CD8-positive, alpha-beta memory T cell (primary cell): ENCODE measurements at places on chromosomes 16 and 17.

DNA sequence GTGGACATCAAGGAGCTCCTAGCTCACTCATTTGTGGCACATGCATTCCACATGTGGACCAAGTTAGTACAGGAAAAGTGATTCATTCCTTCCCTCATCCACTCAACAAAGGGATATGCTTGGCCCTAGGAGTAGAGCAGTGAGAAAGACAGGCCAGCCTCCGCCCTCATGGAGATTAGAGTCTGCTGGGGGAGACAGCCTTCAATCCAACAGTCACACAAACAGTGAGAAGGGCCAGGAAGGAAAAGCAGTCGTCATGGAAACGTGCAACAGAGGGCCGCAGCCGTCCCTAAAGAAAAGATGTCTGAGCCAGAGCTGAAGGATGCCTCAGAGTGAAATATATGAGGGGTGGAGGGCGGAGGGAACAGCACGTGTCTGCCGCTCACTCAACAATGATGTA, 109.9 kb downstream of the VPS53 start:
- H3K4me3 ChIP-seq, result no peak overlapping the region
- no peaks in the 10 kb centered on the region for H3K27me3 ChIP-seq
- no peaks in the 10 kb centered on the region for H3K4me1 ChIP-seq
- DNase-seq, result no peak

DNA sequence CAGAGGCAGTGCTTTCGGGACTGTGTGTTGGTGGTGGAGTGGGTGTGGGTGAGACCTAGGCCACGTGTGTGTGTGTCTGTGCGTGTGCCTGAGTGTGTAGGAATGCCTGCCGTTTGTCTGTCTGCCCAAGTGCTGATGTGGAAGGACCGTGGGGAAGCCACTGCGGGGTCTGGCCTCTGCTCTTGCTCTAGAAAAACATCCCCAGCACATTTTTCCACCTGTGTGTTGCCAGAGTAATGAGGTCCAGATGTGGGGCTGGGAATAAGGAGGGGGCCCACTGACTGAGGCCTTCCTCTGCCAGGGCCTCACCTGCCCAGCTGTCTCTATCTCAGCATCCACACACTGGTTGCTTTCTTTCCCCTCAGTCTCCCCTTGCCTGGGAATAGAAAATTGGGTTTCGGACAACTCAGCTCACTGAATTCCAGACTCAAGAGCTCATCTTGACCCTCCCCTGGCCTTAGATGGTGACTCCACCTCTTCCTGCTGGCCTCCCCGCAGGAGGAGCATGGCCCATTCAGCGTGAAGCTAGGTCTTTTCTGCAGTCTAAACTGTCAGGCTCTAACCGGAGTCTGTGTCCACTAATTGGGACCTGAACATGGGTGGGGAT, 7.6 kb downstream of the SGCA start:
- DNase-seq, result no peak
- H3K4me3 ChIP-seq, result no peak overlapping the region
- H3K36me3 ChIP-seq, result no peaks in the 10 kb centered on the region
- H3K4me1 ChIP-seq, result peaks cover 12% of the 10 kb centered on the region
- H3K27me3 ChIP-seq, result no peaks in the 10 kb centered on the region

DNA sequence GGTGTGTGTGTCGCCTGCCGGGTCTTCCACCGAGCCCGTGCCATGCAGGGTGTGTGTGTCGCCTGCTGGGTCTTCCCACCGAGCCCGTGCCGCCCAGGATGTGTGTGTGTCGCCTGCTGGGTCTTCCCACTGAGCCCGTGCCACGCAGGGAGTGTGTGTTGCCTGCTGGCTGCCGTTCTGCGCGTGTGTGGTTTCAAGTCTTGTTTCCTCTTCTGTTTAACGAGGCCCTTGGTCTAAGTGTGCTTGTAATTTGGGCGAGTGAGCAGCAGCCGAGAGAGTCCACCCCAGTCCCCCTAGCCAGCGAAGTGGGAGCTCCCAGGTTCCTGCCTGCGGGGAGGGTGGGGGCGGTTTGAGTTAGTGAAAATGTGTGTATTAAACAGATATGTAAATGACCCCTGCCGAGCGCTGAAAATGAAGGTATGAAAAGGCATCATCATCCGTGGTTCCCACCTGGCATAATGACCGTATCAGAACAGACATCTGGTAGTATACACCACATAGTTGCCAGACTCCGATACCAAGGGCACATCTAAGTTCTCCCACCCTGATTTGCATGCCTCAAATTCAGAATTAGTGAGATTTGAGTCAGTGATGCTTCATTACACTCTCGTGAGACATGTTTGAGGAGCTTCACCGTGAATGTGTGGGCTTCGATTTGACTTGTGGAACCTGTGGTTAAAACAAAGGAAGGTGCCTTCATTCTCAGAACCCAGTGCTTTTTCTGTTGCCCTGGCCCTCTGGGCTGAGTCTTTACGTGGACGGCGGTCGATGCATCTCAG, 114.5 kb upstream of the CHMP6 start:
- H3K27me3 ChIP-seq, result no peaks in the 10 kb centered on the region
- peak overlapping the region; percentile 1 for H3K27ac ChIP-seq
- peak overlapping the region; percentile 18 for H3K4me3 ChIP-seq
- peaks cover 34% of the 10 kb centered on the region for H3K4me1 ChIP-seq
- peak; percentile 20 for DNase-seq

DNA sequence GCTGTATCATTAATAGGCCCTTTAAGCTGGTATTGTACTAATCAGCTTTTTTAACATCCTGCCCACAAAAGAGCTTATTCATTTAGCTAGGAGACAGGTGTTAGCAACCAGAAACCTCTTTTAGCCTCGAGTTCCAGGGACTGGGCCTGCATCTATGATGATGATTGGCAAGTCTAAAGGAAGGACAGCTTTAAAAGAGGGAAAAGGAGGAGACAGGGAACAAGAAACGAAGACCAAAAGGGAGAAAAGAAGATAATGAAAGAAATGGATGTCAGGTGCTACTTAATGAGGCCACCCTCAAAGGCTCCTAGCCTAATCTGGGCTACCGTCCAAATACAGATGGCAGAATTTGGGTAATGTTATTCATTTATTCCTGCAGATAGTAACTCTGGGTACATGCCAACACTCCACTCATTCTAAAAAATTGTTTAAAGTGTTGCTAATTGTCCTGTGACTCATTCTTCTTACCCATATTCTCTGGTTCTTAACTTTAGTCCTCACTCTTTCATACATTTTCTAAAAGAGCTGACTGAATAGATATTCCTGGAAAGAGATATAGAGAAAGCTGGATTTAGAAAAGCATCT, 18.7 kb upstream of the RFFL start:
- H3K27ac ChIP-seq, result no peak overlapping the region
- H3K27me3 ChIP-seq, result no peaks in the 10 kb centered on the region
- H3K36me3 ChIP-seq, result no peaks in the 10 kb centered on the region
- no peak for DNase-seq
- H3K4me3 ChIP-seq, result no peak overlapping the region

DNA sequence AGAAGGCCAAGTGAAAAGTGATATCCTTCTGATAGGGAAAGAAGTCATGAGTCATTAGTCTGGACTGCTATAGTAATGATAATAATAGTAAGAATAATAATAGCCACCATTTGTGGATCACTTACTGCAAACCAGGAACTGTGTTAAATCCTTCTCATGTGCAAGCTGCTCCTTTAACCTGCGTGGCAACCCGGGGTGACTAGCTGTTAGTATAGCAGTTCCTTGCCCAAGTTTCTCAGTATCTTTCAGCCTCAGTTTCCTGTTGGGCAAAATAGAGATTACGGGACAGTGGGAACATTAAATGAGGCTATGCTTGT, 129.5 kb downstream of the CDH13 start:
- DNase-seq, result no peak
- H3K27me3 ChIP-seq, result no peaks in the 10 kb centered on the region
- no peaks in the 10 kb centered on the region for H3K36me3 ChIP-seq
- H3K4me1 ChIP-seq, result no peaks in the 10 kb centered on the region
- no peak overlapping the region for H3K4me3 ChIP-seq

DNA sequence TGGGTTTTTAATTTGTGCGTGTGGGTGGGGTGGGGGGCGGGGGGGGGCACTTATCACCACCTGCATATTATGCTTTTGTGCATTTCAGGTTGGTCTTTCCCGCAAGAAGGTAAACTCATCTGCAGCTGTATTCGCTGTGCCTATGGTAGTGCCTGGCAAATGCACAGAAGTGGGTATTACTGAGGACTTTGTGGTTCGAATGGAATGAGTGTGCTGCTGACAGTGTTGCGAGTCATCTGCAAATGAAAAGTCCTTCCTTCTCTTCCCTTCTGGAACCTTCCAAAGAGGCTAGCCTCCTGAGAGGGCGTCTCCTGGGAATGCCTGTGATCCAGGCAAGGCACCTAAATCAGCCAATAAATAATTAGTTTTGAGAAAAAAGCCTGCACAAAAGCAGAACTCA, 532.9 kb downstream of the MAF start:
- no peak overlapping the region for H3K27ac ChIP-seq
- H3K27me3 ChIP-seq, result no peaks in the 10 kb centered on the region
- no peaks in the 10 kb centered on the region for H3K36me3 ChIP-seq

GRCh38 chr17:47714773-47715396, 18.2 kb upstream of the TBX21 start:
- no peaks in the 10 kb centered on the region for H3K27me3 ChIP-seq
- no peak for DNase-seq
- H3K4me1 ChIP-seq, result peaks cover 85% of the 10 kb centered on the region
- H3K4me3 ChIP-seq, result no peak overlapping the region
- H3K27ac ChIP-seq, result no peak overlapping the region

- H3K4me3 ChIP-seq, result peak overlapping the region; percentile 42
- no peak for DNase-seq
- H3K27me3 ChIP-seq, result no peaks in the 10 kb centered on the region
- peak overlapping the region; percentile 20 for H3K27ac ChIP-seq
- no peaks in the 10 kb centered on the region for H3K36me3 ChIP-seq
These were observed 65.8 kb upstream of the RPH3AL start for GRCh38 chr17:418421-418751.

DNA sequence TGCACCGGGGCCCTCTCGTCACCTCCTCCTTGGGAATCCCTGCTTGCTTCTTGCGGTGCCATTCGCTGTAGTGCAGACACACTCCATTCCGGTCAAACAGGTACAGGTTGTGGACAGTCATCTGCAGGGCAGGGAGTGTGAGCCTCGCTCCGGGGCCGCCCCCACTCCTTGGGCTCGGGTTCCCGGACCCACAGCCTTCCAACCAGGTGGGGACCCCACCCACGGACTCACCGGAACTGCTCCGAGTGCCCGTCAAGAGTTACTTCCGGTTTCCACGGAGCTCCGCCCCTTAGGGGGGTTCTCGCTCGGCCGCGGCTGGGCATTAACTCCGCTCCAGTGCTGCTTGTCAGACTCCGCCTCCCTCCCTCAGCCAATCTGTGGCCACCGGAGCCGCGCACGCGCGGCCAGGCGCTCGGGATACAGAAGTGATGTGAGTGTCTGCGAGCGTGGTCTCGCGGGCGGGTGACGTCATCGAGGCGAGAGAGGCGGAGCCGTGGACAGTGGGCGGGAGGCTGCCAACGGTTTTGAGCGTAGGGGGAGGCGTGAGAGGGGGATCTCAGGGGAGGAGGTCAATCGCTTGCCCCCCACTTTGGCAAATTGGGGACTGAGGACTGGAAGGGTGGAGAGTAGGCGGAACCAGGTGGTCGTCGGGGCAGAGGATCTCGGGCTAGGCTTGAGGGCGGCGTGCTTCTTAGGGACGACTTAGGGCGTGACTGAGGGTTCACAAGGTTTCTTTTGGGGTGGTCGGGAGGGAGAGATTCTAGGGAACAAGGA, at the start of the genes CNTROB and TRAPPC1:
TSS of gene CNTROB (plus strand) at position 498 of the 774 bp plus-strand sequence. CDS start 874 bp downstream, outside the sequence.
TSS of gene TRAPPC1 (minus strand) at position 238 of the 774 bp plus-strand sequence. CDS start at position 121, 117 bp downstream.
- peak; percentile 99 for DNase-seq
- H3K4me1 ChIP-seq, result peaks cover 34% of the 10 kb centered on the region
- H3K27ac ChIP-seq, result peak within 1 kb of the TSS; percentile 92
- H3K36me3 ChIP-seq, result peaks cover 11% of the 10 kb centered on the region
- no peaks in the 10 kb centered on the region for H3K27me3 ChIP-seq

DNA sequence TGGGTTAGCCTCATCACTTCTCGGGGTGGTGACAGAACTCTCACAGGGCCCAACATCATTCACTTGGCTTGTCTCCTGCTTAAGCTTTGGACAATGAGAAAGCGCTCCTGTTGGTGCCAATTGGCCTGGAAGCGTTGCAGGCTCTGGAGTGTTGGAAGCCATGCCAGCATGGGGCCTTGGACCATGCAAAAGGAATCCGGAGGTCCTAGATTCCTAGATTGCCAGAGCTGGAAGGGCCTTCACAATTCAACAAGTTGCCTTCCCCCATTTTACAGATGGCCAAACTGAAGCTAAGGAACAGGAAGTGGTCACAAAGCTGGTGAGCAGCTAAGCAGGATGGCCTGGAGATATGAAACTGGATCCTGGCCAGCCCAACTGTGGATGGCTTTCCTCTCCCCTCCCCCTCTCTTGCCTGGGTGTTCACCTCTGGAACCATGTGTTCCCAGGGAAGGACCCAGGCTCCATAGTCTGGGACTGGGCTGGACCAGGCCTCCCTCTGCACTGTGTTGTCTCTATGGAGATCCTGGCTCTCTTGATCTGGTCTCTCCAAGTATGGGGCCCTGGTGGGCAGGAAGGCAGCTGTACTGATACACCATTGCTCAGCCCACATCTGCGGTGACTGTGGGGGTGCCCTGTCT, 6.0 kb upstream of the IGFBP4 start:
- H3K27me3 ChIP-seq, result no peaks in the 10 kb centered on the region
- no peak overlapping the region for H3K27ac ChIP-seq
- H3K36me3 ChIP-seq, result no peaks in the 10 kb centered on the region

GRCh38 chr17:62656446-62656845, 29.0 kb downstream of the MRC2 start:
- H3K27me3 ChIP-seq, result no peaks in the 10 kb centered on the region
- H3K36me3 ChIP-seq, result no peaks in the 10 kb centered on the region
- no peak for DNase-seq
- H3K27ac ChIP-seq, result no peak overlapping the region

- H3K27me3 ChIP-seq, result no peaks in the 10 kb centered on the region
- DNase-seq, result no peak
- H3K4me1 ChIP-seq, result no peaks in the 10 kb centered on the region
- H3K36me3 ChIP-seq, result no peaks in the 10 kb centered on the region
These were observed 48.2 kb upstream of the CDC42EP4 start for GRCh38 chr17:73359987-73360410.

DNA sequence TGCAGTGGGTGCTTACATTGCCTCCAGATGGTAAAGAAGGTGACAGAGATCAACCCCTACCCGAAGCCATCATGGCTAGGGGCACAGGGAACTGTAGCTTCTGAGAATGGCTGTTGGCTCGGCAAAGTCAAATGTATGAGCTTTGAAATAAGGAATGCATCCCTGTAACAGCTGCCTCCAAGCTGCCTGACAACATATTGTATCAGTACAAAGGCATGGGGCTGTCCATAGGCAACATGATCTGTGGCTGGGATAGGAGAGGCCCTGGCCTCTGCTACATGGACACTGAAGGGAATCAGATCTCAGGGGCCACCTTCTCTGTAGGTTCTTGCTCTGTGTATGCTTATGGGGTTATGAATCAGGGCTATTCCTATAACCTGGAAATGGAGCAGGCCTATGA, 119.2 kb upstream of the NETO2 start:
- no peaks in the 10 kb centered on the region for H3K4me1 ChIP-seq
- no peaks in the 10 kb centered on the region for H3K27me3 ChIP-seq
- H3K36me3 ChIP-seq, result peaks cover 3% of the 10 kb centered on the region

- no peaks in the 10 kb centered on the region for H3K36me3 ChIP-seq
- H3K27me3 ChIP-seq, result no peaks in the 10 kb centered on the region
- H3K4me3 ChIP-seq, result peak overlapping the region; percentile 89
- peak overlapping the region; percentile 90 for H3K27ac ChIP-seq
These were observed 24.9 kb upstream of the RFFL start for GRCh38 chr17:35088356-35088880.

- DNase-seq, result no peak
- no peak overlapping the region for H3K27ac ChIP-seq
- no peaks in the 10 kb centered on the region for H3K36me3 ChIP-seq
These were observed 8.9 kb upstream of the AXIN1 start for GRCh38 chr16:361341-361871.

- no peaks in the 10 kb centered on the region for H3K36me3 ChIP-seq
- H3K27ac ChIP-seq, result no peak overlapping the region
- no peak overlapping the region for H3K4me3 ChIP-seq
- no peak for DNase-seq
- peaks cover 21% of the 10 kb centered on the region for H3K4me1 ChIP-seq
These were observed 1.3 kb upstream of the NXPH3 start for GRCh38 chr17:49574323-49574781.
